Stimulated activated CD4-positive, alpha-beta T cell treated with anti-CD3 and anti-CD28 coated beads, Interleukin-2, amount 100 ng/mL, for 24 hours (primary cell): ENCODE measurements at places on chromosomes 4 and X.

DNA sequence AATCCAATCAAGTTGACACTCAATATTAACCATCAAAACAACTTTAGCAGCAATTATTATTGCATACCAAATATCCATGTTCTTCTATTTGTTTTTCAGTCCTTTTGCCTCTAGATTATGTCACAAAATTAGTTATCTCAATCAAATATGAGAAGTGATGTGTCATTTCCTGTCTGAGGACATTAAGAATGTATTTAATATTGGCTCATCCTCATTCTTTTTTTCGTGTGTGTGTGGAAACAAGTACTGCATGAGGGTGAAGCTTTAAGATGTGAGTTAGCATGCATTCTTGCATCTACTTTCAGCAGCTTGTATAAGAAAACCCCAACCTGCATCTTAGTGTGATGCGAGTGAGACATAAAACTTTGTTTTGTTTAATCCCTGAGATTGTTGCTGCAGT lies 301.4 kb downstream of the GRIA2 start:
- no peak for DNase-seq

GRCh38 chr4:56650262-56651055 lies 30.6 kb downstream of the HOPX start:
- DNase-seq, result no peak

DNA sequence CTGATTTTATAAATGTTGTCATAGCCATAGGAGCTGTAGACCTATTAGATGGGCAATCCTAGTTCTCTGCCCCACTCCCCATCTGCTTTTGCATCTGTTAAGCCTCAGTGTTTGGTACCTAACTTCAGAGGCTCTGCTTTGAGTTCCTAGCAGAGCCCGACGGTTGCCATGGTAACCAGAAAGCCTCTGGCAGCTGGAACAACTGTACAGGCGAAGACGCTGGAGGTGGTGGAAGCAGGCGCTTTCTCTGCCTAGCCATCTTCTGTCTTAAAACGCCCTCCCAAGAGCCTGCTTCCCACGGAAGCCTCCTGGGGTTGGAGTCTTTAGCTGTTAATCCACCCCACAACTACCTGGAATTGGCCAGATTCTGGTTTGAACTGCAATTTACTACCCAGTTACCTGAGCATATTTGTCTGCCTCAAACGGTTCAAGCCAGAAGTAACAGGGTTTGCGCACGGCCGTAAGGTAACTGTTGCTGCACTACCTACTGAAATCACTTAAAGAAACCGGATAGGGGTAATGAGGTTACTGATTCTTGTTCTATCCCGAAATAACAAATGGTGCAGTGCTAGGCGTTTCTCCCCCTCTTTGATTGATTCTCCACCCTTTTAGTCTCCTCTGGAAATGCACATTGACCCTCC lies 1.0 kb upstream of the GABRG1 start:
- no peak for DNase-seq

- no peak for DNase-seq
Observed at GRCh38 chrX:45696736-45697135, 496.1 kb upstream of the DIPK2B start.

DNA sequence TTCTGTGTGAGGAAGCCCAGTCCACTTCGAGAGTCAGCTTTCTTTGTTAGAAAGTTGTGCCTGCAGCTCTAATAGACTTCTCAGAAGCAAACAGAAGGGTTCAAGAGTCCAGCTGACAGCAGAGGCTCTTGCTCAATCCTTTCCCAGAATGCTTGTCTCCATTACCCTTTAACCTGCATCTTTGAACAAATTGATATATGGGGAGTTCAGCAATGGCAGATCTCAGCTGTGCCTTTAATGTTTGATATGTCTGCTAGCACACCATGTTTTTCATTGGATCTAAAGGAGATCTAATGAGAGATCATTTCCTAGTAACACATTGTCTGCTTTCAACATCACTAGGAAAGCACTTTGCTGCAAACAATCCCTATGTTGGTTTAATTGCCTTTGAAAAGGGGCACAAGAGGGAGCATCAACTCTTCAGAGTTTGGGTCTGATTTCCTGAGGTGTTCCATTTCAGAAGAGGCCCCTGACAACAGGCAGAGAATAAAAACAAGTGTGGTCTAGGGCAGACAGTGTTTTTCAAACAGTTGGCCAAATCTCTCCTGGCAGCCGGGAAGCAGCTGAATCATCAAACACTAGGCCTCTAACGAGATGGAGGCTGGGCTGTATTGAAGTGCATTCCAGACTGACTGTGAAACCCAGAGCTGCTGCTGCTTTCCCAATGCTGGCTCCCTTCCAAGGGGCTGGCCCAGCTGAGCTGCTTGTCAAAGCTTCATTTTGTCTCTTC lies 55.5 kb downstream of the LUZP4 start:
- no peak for DNase-seq

- no peak for DNase-seq
Observed at GRCh38 chr4:173316060-173316459, 18.1 kb downstream of the HMGB2 start.

GRCh38 chrX:10811111-10811510 lies 190.7 kb upstream of the MID1 start:
- DNase-seq, result no peak

GRCh38 chrX:140933874-140934655 lies 68.3 kb upstream of the SPANXB1 start:
- DNase-seq, result no peak

GRCh38 chr4:40258627-40259026 lies 61.8 kb downstream of the RHOH start:
- DNase-seq, result no peak

DNA sequence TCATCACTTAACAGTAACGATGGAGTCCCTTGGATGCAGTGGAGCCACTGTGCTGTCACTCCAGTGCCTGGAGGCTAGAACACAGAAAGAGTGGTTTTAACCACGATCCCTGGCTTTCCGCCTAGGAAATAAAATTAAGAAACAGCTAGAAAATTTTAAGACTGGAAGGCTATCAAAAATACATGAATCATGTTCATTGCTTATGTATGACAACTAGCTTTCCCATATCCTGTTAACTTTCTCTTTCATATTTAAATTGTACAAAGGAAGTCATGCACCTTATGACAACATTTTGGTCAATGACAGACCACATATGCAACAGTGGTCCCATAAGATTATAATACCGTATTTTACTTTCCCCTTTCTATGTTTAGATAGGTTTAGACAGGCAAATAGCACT lies 115.1 kb downstream of the GALNTL6 start:
- DNase-seq, result no peak

- no peak for DNase-seq
Observed at GRCh38 chr4:105280338-105281123, 133.9 kb downstream of the TET2 start.
